T1000 (cell line): ENCODE measurements at places on chromosomes 2 and 18.

DNA sequence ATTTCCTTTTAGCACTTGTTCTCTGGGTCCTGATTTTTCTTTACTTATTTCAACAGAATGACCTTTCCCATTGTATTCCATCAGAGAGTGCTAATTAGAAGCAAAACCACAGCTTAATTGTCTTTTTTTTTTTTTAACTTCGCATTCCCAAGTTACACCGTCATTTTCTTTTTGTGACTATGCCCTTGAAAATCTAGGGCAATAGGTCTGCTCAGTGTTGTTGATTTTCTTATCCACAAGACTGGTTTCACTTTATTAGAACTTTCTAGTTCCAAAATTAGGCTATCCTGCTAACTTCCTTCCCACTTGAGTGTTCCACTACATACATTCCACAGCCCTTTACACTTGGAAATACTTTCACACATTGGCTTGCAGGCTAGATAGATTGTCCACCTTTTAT is 18.7 kb upstream of the ADAM17 start:
- no peak for DNase-seq

GRCh38 chr2:185456517-185456916 is 282.1 kb upstream of the FSIP2 start:
- DNase-seq = no peak

DNA sequence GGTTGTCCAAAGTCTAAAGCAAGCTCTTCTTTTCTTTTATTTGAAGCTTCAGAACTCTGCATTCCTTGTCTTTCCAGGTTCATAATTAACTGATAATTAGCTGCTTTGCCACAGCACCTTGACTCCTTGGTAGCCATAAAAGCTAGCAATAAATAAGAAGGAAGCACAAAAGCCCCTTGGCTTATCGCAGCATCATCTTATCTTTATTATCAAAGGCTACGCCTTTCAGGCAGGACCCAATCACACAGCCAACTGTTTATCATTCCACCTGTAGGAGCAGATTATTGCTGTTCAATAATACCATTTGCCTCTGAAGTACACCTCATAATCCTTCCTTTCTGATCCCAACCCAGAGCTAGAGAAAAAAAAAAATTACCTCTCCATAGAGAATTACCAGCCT is 489.2 kb downstream of the SATB2 start:
- DNase-seq = no peak

- no peak for DNase-seq
Observed at GRCh38 chr2:121886059-121886458, 130.6 kb downstream of the TSN start.

GRCh38 chr2:7745369-7745768 is 828.2 kb downstream of the RNF144A start:
- no peak for DNase-seq

DNA sequence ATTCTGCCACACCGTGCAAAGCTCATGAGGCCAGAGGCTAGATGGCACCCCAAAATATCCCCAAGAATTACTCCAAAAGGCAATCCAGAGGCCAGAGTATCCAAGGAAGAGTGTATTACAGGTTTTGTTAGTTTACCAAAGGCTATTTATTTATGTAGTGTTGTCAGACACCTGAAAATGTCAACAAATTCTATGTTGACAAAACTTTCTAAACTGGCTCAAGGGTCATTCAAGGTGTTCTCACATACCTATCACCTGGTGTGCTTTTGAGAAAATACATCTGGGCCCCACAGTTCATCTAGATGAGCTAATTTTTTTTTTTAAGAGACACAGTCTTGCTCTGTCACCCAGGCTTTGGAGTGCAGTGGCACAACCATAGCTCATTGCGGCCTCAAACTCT is 12.4 kb upstream of the DTNB start:
- DNase-seq = no peak

DNA sequence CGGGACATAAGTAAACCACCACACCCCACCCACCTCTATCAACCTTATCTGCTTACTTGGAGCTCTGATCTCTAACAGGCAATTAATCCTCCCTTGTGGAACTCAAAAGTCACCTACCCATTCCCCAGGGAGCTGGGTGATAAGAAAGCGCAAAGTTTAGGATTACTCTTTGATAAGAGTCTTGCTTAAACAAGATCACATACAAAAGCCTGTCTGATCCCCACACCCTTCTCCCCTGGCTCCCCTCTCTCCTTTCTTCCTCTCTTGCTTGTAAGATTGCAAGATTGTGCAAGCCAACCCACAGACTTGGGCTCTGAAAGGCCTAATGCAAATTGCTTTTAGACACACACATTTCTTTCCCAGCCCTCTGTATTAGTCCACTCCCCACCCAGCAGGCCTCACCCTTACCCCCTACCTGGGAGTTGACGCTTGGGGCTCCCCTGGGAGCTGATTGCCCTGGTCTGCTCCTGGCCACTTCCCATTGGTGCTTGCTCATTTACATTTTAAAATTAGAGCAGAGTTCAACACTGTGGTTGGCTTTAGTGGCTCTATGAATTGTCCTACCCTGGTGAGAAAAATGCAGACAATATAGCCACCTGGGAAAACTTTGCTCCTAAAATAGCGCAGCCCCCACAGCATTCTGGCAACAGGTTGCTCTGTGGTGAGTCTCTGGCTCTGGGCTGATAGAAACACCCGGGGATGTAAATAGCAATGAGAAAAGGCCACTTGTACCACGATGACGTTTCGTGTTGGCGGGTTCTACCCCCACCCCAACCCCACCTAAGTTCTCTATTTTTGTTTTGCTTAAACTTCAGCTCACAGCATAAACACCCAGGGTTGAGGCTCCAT is 92.8 kb upstream of the MSH2 start:
- no peak for DNase-seq

GRCh38 chr2:236574424-236575145 is 5.0 kb downstream of the ACKR3 start:
- DNase-seq = no peak
